ENCODE measurements at places on chromosomes 5 and 9.

- no peak for DNase-seq
These were observed 978 bp upstream of the RGS14 start for GRCh38 chr5:177356746-177357145.

- DNase-seq, result no peak
These were observed 5.8 kb downstream of the HNRNPAB start for GRCh38 chr5:178210073-178210535.

DNA sequence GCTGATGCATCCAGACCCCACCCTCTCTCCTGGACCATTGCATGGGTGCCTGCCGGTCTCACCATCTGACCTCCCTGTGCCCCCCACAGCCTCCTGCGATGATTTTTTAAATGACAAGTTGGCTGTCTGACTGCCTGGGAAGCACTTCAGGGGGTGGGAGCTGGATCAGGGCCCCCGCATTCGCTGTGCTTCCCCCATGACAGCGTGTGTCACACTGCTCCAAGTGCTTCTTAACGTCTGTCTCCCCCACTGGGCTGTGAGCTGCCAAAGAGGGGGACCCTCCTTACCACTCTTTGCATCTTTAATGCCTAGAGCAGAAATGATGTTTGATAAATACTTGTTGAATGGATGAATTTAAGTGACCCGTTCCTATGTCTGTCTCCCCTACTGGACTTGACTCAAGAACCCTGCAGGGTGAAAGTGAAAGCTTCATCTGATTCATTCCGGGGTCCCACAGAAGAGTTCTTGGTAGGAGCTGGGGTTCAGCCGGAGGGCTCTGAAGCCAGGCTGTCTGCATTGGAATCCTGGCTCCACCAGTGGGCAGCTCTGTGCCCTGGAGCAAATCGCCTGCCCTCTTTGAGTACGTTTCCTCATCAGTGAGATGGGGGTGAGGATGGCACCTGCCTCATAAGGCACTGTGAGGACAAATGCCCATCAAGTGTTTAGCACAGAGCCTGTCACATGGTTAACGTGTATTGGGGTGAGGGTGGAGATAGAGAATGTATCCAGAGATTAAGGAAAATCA is 7.6 kb upstream of the EGR1 start:
- DNase-seq, result no peak

GRCh38 chr5:123611406-123611709 is 99.4 kb downstream of the CSNK1G3 start:
- DNase-seq, result no peak

DNA sequence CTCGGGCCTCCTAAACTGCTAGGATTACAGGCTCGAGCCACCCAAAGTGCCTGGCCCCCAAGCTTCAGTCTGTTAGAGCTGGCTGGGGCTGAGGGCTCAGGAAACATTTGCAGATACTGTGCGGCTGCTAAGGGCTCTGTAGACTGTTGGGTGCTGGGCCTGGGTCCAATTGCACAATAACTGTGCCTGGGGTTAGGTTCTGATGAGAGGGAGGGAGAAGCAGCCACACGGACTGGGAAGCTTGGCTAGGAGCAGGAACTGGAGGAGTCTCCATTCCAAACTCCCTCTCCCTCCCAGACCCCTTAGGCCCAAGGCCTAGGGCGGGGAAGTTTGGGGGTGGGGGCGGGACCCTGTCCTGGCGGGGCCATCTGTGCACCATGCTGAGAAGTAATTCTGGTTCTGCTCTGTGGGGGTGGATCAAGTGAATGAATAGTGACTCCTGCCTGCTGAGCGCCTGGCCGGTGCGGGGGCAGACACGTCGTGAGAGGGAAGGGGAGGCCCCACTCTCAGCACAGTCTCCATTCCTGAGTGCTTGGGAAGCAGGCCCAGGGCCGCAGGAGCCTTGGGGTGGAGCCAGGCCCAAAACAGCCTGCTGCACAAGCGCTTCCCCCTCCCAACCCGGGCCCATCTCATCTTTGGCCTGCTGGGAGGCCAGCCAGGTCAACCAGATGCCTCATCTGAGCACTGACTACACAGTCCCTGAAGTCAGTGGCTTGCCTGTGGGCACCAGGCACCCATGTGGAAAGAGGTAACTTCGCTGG is 1.5 kb downstream of the ASS1 start:
- DNase-seq, result peak; percentile 73

DNA sequence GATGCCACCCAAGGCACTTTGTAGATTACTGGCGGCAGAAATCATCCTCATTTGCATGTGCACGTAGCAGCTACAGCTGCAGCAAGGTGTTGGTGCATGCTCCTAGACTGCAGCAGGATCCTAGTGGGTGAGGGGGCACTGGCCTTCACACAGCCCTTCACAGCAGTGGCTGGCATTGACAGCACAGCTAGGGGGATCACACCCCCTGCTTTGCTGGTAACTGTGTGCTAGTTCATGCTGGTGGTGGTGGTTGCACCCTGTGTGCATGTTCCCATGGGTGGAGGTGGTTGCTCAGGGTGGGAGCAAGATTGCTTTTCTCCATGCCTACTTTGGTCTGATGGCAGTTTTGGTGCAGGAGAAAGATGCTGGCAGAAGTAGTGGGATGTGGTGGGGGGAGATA is 1695.1 kb upstream of the CDH6 start:
- DNase-seq, result no peak

- DNase-seq, result peak; percentile 11
These were observed 128.6 kb downstream of the KCNIP1 start for GRCh38 chr5:170632266-170632984.

- no peak for DNase-seq
These were observed 209.6 kb upstream of the SLC30A5 start for GRCh38 chr5:68884144-68884754.

DNA sequence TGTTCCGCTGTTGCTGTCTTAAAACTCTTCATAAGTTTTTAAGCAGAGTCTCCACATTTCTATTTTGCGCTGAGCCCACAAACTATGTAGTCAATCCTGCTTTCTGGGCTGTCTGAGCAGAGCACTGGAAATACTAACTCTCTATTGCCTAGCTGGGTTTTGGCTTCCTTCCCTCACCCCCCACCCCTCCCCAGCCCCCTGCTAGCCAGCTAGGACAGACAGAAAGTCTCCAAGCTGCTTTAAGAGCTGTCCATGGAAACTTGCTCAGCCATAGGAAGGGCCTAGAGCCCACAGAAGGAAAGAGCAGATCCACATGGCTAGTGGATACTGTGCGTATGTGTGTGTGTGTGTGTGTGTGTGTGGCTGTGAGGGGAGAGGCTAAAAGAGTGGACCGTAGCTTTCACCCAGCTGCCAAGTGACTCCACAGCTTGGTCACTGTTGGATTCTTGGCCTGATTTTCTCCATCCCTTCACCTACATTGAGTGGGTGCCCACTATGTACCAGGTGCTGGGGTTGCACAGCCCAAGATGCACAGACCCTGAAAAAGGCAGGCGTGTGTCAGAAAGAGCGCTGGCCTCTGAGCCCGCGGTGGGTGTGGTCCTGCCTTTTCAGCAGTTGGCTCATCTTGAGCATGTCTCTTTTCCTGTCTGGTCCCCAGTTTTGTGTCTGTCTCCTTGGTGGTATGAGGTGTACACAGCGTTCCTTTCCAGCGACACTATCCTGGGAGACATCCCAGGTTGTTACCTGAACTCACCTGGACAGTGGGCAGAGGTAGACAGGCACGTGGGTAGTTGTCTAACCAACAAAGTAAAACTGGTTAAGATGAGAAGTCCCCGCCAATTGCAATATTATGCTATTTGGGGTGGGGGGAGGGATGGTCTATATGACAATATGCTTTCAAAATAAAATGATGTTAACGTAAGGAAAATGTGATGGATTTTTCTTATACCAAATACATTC is 5.4 kb upstream of the NKX2-5 start:
- DNase-seq, result no peak

DNA sequence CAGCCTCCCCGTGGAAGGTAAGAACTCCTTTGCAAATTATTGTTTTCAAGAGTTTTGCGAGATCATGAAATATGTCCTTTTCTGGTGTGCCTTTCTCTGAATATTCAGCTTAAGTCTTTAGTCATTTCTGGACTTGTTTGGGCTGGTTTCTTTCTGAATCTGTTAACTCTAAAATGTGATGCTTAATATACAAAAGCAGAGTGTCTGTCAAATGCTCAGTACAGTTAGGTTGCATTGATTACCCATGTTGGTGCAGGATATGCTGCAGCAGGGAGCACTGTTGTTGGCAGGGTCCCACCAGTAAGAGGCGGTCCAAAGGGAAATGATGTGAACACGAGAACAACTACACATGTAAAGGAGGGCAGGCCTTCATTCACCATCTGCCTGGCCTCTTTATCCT is 47.7 kb downstream of the SPTAN1 start:
- no peak for DNase-seq

GRCh38 chr5:154780128-154780527 is 25.0 kb downstream of the LARP1 start:
- no peak for DNase-seq

DNA sequence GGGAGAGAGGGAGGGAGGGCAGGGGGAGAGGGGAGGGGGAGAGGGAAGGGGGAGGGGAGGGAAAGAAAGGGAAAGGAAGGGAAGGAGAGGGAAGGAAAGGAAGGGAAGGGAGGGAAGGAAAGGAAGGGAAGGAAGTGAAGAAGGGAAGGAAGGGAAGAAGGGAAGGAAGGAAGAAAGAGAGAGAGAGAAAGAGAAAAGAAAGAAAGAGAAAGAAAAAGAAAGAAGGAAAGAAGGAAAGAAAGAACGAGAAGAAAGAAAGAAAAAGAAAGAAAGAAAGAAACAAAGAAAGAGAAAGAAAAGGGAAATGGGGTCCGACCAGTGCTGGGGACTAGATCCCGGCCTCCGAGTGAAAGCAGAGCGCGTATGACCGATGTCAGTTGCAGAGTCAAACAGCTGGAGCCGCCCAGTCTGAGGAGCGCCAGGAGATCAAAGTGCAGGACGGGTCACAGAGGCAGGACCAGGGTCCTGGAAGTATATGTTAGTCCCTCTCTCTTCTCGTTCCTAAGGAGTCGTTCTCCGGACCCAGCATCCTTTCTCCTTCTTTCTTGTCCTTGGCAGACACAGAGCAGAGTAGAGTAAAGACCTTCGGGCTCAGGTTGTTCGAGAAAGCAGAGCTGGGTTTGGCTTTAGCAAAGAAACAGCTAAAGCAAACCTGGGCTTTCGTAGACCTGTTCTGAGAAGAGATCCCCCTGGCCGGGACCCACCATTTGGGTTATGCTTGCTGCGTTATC is 305.4 kb upstream of the MSX2 start:
- no peak for DNase-seq

DNA sequence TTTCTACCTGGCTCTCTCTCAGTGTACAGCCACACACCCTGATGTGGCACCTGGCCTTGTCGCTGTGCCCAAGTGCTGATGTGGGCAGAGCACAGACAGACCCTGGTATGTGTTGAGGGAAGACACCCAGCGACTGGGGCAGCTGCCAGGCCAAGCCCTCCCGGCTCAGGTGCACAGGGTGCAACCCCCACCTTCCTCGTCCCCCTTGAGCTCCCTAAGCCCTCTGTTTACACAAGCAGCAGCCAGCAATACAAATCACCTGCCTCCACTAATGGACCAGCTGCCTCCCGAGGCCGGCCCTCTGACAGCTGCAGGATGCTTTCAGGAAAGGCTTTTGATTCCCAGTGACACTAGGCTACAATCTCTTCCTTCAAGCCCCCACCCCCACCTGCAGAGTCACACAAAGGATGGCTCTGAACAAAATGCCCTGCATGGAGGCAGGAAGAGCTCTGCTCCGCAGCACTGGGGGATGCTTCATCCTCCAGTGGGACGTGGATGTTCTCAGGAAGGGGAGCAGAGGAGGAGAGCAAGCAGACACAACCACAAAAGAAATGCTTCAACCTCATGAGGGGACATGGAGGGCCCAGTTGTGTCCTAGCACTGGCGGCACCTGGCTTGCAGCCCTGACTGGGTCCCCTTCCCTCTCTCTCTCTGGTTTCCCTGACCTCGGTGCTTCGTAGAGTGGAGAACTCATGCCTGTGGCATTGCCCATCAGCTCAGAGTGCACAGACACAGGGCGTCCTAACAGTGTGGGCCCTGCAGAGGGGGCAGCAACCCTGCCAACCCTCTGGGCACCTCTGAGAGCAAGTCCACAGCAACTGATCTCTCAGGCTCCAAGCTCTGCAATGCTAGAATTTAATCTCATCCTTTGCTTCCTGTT is 140.8 kb downstream of the BARX1 start:
- no peak for DNase-seq

DNA sequence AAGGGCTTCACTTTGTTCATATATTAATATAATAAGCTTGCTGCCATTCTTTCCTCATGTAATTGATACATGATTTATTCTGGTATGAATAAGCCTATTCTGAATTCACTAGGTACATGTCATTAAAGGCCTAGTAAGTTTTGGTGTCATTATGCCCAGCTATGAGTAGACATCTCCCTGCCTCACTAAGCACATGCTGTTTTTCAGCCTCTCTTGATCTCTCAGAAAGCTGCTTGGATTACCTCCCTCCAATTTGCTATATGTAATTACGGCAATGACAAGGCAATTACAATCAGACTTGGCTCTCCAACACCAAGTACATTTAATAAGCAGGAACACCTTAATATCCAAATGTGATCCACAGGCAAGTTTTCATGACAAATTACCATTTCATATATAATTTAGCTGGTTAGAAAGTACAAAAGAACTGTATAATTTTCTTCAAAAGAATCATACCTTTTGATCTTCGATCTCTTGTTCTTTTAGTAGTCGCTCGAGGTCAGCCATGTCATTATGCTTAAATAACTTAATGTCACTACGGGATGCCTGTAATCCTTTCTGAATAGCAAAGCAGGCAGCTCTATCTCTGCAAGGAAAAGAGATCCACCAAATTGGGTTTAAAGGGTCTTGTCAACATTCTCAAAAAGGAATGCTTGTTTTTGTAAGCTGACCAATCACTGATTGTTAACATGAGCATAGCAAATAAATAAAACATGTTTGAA is 56.3 kb downstream of the SPTLC1 start:
- DNase-seq, result no peak

- DNase-seq, result no peak
These were observed 112.2 kb downstream of the C9orf152 start for GRCh38 chr9:110095776-110096175.

DNA sequence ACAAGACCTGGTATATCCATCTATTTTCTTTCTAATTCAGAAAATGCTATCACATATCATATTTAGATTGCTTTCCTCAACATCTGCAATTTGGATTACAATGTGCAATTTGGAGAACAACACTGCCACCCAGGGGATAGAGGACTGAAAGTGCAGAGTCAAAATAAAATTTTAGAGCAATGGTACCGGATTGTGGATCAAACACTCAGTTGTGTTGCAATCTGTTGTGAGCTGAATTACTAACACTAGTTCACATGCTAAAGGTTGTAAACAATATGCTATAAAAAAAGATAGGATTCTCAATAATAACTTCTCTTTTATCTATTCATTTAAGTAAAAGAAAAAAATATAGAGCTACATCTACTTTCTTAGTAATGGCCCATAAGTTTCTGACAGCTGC is 11.9 kb upstream of the SRFBP1 start:
- DNase-seq, result peak; percentile 57

GRCh38 chr9:76323490-76323889 is 70.7 kb downstream of the RFK start:
- DNase-seq, result no peak
